GM04504 (cell line): ENCODE measurements at places on chromosomes 7 and 10.

DNA sequence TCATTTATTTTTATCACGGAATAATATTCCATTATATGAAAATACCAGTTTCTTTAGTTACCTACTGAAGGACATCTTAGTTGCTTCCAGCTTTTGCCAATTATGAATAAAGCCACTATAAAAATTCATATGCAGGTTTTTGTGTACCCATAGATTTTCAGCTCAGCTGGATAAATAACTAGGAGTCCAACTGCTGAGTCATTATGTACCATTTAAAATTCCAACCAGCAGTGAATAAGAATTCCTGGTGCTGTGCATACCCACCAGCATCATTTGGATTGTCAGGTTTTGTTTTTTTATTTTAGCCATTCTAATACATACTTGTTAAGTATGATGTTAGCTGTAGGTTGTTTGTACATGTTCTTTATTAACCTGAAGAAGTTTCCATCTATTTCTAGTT, 14.5 kb downstream of the FAM24B start:
- DNase-seq, result no peak

DNA sequence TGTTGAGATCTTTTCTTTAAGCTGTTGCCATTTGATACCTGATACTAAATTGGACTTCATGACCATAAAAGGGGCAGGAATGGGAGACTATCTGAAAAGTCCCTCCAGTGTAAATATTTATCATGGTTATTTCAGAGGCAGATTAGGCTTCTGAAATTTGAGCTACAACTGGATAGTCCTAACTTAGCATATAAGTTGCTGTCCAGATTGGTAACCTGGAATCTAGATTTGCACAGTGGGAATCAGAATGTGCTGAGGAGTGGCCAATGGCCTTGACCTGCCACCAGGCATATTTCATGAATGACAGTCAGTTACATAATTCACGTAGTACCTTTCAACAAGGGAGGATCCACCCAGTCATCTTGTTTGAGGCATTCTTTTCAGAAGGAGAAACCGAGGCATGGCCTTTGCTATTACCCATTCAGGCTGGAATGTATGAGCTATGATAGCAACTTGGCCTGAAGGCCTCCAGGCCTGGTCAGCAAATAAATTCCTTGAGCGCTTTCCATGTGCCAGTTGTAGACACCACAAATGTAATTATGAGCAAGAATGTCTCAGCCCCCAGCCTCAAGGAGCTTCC, 80.0 kb downstream of the EEPD1 start:
- no peak for DNase-seq

DNA sequence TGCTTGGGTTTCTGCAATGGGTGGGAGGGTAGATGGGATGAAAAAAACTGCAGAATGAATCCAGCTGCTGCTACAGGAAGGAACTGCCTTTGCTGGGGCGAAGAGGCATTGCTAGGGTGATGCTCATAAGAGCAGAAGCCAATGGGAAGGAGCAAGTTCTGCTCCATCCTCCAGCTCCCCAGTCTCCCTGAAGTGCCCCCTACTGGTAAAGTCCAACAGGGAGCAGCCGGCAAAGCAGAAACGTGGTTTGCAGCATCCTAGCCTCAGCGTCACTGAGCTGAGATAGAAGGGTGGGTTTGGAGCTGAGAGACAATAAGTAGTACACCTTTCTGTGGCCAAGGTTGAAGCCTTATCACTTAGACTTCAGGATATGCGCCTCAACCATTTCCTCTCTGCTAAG, 220.5 kb downstream of the CCSER2 start:
- DNase-seq, result no peak

DNA sequence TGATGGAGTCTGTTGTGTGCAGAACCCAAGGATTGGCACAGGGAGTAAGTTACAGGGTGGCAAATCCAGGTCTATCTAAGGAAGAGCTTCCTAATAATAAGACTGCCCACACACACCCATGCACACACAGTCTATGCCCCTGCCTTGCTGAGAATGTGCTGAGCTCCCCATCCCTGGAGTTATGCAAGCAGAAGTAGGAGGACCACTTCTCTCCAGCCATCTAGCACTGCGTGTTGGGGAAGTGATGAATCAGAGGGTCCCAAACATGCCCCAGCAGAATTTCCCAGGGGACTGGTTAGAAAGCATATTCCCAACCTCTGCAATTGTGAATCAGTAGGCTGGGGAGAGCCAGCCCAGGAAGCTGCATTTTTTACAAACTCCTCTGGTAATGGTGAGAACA, 117.2 kb downstream of the CDH23 start:
- DNase-seq, result no peak

- no peak for DNase-seq
Observed at GRCh38 chr7:108614896-108615295, 45.2 kb downstream of the DNAJB9 start.

DNA sequence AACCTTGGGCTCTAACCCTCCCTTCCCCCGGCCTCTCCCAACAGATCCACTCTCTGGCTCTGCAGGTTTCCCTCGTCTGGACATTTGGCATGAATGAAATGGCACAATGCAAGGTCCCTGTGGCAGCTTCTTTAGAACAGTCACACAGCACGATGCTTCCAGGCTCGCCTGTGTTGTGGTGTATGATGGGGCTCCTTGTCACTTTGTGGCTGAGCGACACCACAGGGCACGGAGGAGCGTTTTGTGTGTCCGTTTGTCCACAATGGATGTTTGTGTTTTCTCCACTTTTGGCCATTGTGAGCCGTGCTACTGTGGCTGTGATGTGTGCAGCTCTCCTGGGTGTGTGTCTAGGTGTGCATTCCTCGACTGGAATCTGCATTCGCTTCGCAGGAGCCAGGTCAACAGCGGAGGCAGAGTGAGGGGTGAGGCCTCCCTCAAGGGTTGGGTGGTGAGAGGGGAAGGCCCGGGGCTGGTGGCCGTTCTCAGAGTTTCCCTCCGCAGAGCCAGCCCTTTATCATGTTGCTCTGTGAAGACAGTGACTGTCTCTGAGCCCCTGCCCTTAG, 22.3 kb upstream of the SHH start:
- no peak for DNase-seq

GRCh38 chr7:134640842-134641715, 5.6 kb upstream of the BPGM start:
- no peak for DNase-seq

DNA sequence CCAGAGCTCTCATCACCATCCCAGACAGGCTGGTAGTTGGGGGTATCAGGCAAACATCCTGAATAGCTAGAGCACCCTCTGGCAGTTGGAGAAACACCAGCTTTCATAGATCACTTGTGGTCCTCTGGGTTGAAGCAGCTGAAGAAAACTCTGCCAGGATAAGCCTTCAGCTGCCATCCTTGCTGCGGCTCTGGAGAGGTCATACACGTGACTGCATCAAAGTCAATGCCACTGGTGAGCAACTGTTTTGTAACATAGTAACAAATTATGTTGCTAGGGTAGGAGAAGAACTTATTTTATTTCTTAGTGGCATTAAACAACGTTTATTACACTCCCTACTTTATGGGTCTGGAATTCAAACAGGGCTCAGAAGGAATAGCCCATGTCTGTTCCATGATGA, 19.2 kb upstream of the PANK1 start:
- DNase-seq, result no peak

GRCh38 chr7:112946350-112946749, 140.3 kb downstream of the GPR85 start:
- DNase-seq, result no peak

DNA sequence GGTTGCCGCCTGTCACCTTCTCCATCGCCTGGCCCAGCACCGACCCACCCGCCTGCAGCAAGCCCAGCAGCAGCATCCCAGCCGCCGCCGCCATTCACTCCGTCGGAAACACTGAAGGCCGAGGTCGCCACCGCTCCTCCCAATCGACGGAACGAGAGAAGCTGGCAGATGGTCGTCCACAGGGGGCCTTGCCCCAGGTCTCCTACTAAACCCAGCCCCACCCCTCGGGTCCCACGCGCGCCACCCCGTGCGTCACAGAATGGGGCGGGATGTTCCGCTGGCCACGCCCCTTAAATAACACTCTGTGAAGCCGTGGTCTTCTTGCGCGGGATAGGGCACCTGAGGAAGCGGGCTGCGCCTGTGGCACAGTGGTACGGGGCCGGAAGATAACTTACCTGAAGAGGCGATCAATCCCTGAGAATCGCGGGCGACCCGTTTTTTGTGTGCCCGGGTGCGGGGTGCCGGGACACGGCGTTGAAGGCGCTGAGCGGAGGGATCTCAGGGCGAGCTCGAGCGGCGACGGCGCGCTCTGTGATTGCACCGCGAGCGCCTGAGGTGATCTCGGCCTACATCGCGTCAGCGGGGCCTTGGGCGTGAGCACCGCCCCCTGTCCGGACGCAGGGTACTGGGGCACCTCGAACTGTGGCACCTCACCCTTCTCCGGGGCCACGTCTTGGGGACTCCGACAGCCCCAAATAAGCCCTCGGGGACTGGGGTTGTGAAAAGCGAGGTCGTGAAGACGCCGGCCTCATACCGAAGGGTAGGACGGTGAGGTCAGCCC, at the start of gene CYP51A1:
Gene CYP51A1, minus strand, starts transcription at position 207 of the 781 bp plus-strand sequence. Its CDS starts 113 bp downstream, at position 94.
- DNase-seq, result peak; percentile 86

- DNase-seq, result no peak
Observed at GRCh38 chr10:131928248-131929095, 27.7 kb downstream of the PPP2R2D start.

- no peak for DNase-seq
Observed at GRCh38 chr7:94314413-94315410, 80.0 kb upstream of the COL1A2 start.

DNA sequence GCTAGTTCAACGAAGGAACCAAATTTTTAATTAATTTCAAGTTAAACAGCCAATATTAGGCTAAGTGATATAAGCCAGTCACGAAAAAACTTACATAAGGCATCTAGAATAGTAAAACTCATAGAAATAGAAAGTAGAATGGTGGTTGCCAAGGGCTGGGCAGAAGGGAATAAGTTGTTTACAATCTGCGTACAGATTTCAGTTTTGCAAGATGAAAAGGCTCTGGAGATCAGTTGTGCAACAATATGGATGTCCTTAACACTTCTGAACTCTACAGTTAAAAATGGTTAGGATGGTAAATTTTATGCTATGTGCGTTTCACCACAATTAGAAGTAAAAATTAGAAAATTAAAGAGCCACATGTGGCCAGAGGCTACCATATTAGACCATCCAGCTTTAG, 13.3 kb downstream of the SCRN1 start:
- DNase-seq, result no peak

GRCh38 chr10:82394122-82394521, 519.1 kb downstream of the NRG3 start:
- no peak for DNase-seq

GRCh38 chr7:134792968-134793367, 13.5 kb downstream of the CALD1 start:
- no peak for DNase-seq

DNA sequence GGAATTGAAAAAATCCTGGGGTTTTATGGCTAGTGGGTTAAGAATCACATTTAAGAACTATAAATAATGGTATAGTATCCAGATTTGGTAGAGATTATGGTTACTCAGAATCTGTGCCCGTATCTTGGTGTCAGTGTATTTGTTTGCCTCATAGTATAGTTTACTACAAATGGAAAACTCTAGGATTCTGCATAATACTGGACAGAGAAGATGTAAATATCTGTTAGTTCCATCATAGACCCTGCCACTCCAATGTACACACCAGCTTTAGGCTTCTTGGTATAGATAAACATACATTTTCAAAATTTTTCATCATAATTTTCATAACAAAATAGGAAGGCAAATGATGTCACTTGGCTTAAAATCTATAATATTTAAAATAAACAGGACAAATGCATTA, 108.1 kb downstream of the CFTR start:
- DNase-seq, result no peak

GRCh38 chr10:5461914-5462840, 37.2 kb downstream of the CALML5 start:
- no peak for DNase-seq

GRCh38 chr10:22316286-22317075, at the start of gene COMMD3:
Gene COMMD3 (plus strand): TSS chr10:22316388. CDS start chr10:22316418, 30 bp downstream.
- DNase-seq, result peak; percentile 76

DNA sequence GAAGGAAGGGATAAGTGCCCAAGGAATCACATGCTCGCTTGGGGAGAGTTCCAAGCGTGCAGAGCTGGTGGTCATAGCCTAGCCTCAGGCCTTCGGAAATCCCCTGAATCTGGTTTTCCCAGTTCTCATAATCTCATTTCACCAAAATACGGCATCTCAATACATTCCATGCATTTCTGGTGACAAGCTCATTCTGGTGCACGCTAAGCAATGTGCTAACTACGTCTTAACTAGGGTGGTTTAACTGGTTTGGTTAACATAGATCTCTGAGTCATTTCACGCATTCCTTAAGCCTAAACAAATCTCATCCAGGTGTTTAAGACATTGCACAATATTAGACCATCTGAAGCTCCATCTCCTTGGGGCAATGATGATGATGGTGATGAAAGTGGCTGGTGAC, 72.9 kb upstream of the STEAP1B start:
- DNase-seq, result no peak

- DNase-seq, result no peak
Observed at GRCh38 chr7:66421830-66422475, 206.7 kb upstream of the KCTD7 start.

- no peak for DNase-seq
Observed at GRCh38 chr7:75843613-75844116, 30.1 kb upstream of the CCL24 start.

DNA sequence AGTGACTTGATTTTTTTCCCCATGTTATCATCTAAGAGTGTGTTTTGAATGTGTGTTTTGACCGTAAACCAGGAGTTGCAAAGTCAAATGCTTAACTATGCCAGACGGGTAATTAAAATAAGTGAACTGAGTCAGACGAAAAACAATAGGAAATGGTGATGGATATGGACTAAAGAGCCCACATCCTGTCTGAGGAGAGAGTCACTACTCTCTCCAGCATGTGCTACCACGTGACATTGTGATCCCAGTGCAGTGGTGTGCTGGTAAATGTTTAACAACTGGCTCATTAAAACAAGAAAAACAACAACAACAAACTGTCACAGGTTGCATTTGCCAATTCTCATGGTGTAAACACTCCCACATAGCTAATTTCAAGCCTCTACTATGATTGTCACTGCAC, 164.3 kb downstream of the SUGCT start:
- DNase-seq, result peak; percentile 66

GRCh38 chr7:7761974-7762779, 43.8 kb upstream of the RPA3 start:
- peak; percentile 22 for DNase-seq

DNA sequence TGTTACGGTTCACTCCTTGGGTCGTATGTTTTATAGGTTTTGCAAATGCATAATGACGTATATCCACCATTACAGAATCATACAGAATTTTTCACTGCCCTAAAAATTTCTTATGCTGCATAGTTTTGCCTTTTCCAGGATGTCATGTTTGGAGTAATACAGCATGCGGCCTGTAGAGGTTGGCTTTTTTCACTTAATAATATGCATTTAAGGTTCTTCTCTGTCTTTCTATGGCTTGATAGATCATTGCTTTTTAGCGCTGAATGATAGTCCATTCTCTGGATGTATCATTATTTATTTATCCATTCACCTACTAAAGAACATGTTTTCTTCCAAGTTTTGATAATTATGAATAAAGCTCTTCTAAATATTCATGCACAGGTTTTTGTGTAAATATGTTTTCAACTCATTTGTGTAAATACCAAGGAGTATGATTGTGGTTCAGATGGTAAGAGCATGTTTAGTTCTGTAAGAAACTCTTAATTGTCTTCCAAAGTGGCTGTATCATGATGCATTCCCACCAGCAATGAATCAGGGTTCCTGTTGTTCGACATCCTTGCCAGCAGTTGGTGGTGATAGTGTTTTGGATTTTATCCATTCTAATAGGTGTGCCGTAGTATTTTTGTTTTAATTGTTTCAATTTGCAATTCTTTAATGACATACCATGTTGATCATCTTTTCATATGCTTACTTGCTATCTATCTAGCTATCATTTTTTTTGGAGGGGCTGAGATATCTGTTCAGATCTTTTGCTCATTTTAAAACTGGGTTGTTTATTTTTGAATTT, 531.2 kb upstream of the GHITM start:
- no peak for DNase-seq

- DNase-seq, result no peak
Observed at GRCh38 chr7:96182424-96183158, 139.3 kb downstream of the SLC25A13 start.
